ENCODE measurements at places on chromosomes 3 and 15. TPM values are rescaled to one million over a fixed set of nuclear protein-coding genes. Genes with fewer than 3 reads are reported as not detected.

DNA sequence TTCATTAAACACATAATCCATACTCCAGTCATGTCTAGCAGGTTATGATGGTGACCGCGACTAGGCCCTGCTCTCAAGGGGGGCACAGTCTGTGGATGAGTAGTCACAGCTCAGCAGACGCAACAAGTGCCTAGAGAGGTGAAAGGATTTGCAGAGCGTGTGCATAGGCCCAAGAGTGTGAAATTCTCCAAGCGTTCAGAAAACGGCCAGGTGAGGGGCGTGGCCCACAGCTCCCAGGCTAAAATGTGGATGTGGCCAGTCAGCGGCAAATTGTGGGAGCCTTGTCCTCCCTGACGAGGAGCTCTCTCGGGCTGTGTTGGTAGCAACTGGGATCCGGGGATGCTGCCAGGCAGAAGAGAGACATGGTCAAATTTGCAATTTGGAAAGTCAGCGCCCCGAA, 46.4 kb upstream of the TSEN2 start:
- DNase-seq: no peak

DNA sequence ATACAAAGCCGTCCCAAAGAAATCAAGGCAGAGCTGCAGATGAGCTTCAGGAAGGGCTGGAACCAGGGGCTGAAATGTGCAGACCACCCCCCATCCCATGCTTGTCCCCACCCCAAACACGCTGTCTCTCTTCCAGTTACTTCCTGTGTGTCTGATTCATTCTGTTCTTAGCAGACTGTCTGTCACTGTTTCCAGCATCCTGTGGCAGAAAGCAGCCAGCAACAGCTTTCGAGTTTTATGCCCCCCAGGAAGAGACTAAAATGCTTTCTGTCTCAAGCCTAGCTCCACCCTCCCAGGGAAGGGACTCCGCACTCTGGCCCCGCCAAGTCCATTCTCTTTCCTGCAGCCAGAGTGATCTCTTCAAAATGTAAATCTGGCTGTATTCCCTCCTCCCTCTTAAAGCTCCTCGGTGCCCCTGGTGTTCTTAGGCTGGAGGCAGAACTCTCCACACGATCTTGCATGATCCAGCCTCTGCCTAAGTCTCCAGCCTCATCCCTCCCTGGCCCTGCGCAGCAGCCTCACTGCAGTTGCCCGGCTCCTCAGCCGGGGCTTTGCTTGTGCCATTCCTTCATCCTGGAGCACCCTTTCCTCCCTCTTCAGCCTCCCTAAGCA, 41.5 kb downstream of the HRH1 start:
- DNase-seq: no peak

- no peak for DNase-seq
Measured at GRCh38 chr15:63251701-63252100, 25.7 kb upstream of the APH1B start.

GRCh38 chr3:69235882-69236281, 113.5 kb upstream of the LMOD3 start:
- DNase-seq: no peak

- DNase-seq: no peak
Measured at GRCh38 chr15:72318408-72318942, 1.5 kb downstream of the CELF6 start.

The PRR20G gene
- total RNA-seq: not detected

The CSTA gene
- 2.5 TPM for total RNA-seq

The ANKRD34C gene
- total RNA-seq: 0.11 TPM

The HAPLN3 gene
- total RNA-seq: 1.1 TPM

The SPINT1 gene
- 2.0 TPM for total RNA-seq
